Effector memory CD8-positive, alpha-beta T cell (primary cell): ENCODE measurements at places on chromosomes 1 and 21.

DNA sequence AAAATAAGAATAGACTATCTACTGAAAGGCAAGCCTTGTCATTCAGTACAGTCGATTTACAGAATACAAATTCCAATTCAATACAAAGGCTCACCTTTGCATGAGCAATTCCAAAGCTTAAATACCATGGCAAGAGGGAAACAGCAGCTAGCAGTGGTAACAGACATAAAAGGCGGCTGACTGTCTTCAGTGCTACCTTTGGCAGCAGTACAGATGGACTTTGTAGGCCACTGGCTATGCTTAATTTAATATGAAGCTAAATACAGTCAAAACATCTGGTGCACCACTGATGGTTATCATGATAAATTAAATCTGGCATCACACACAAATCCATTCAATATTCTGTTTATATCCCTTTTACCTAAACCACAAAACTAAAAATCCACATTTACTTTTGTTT lies 62.4 kb downstream of the RERE start:
- DNase-seq = no peak

DNA sequence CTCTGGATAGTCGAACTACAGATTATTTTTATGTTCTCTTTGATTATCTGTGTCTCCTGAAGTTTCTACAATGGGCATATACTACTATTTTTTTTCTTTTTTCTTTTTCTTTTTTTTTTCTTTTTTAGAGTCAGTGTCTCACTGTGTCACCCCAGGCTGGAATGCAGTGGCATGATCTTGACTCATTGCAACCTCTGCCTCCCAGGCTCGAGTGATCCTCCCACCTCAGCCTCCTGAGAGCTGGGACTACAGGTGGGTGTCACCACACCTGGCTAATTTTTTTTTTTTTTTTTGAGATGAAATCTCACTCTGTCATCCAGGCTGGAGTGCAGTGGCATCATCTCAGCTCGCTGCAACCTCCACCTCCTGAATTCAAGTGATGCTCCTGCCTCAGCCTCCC lies 250.7 kb upstream of the KAZN start:
- DNase-seq = no peak

DNA sequence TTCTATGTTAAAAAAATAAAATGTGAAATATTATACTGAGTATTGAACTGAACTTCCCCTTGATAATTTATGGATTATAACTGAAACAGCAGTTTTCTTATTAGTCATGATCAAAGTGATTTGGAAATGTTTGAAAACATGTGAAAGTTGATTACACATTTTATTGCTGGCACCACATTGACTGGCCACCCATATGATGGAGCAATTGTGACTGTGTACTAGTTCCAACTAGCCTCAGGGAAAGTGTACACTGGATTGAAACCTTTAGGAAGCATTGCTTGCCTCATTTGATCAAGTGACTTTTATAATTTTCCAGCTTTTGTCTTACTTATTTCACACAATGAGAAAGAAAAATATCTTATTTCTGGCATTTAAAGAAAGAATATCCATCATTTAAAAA lies 128.0 kb upstream of the ADGRL2 start:
- DNase-seq = no peak

DNA sequence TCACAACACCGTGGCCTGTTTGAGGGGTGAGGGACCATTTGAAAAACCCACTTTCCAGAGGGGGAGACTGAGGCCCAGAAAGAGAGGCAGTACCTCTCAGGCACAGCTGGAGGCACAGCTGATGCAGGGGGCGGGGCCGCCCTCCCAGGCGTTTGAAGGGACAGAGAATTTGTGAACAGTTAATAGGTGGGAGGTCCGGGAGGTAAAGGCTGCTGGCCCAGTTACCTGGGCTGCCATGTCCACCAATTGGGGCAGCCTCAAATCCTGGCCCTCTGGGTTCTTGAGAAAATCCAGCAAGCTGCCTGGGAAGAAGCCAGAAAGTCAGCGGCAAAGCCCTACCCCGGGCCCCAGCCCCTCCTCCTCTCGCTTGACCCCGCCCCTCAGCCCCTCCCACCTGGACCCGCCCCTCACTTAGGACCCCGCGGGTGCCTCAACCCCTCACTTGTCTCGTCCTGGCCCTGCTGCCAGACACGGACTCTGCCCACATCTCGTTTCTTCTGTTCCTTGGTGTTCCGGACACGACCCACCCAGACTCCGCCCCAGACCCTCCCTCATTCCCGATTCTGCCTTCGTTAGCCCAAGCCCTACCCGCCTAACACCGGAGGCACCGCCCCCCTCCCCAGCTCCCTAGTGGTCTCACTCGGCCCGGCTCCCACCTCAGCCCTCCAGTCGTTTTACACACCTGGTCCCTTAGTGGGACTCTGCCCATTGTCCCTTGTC lies 10.8 kb upstream of the AHDC1 start:
- no peak for DNase-seq

- DNase-seq = no peak
These were observed 72.7 kb downstream of the IER5 start for GRCh38 chr1:181160998-181161870.
